Spleen (tissue), 13 donors: ENCODE measurements at places on chromosomes 2 and 18.

GRCh38 chr2:204530464-204530805 lies 14.8 kb upstream of the PARD3B start:
- H3K4me3 ChIP-seq: no peak overlapping the region
- H3K27ac ChIP-seq: no peak overlapping the region
- no peaks in the 10 kb centered on the region for H3K36me3 ChIP-seq
- DNase-seq: no peak
- H3K27me3 ChIP-seq: no peaks in the 10 kb centered on the region

GRCh38 chr2:109337221-109337620 lies 208.2 kb downstream of the SH3RF3 start:
- no peak overlapping the region for H3K4me3 ChIP-seq
- no peaks in the 10 kb centered on the region for H3K27me3 ChIP-seq
- no peak for DNase-seq
- peaks cover 7% of the 10 kb centered on the region for H3K4me1 ChIP-seq
- no peak overlapping the region for H3K27ac ChIP-seq

DNA sequence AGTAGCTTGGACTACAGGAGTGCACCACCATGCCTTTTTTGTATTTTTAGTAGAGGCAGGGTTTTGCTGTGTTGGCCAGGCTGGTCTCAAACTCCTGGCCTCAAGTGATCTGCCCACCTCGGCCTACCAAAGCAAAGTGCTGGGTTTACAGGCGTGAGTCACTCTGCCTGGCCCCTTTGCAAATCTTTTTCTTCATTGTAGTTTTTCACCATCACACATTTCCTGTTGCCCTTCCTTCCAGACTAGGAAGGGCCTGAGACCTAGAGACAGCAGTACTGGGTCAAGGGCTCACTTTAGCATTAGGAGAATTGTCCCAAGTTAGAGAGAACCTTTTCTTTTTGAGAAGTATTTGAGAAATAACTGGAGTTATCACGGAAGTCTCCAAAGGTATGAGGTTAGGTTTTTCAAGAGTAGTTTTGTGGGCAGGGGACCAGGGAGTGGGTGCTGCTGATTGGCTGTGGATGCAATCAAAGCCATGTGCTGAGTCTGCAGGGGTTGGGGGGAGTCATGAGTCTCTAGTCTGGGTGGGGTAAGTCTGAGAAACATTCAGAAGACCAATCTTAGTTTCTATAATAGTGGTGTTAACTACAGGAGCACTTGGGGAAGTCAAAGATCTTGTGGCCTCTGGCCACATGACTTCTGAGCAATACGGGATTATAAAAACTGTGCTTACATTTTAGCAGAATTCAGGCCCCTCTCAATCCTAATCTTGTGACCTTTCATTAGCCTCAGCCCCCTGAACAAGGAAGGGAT lies 23.7 kb downstream of the B3GNT2 start:
- H3K4me3 ChIP-seq: no peak overlapping the region
- no peak overlapping the region for H3K27ac ChIP-seq
- H3K36me3 ChIP-seq: peaks cover 16% of the 10 kb centered on the region

DNA sequence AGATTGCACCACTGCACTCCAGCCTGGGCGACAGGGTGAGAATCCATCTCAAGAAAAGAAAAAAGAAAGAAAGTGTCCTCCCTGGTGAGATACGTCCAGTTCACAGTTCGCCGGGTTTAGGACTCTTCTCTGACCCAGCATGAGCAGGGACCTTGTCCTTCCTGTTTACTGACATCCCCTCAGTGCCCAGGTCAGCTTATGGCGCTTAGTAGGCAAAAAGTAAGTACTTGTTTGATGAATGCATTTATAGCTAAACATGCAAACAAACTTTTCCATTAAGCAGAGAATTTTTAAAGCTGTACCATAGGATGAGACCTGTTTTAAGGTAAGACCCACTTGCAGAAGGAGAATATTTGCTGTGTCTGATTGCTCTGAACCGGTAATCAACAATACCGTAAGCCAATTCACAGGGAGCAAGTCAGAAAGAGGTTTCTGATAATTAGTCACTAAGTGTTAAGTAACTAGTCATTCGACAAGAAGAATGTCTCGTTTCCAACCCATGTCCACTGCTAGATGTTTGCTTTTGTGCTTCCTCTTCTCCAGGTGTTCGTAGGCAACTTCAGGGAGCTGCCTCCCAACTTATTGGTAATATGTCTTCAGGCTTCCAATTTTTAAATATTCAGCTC lies 40.0 kb downstream of the MOGAT1 start:
- H3K4me1 ChIP-seq: peaks cover 12% of the 10 kb centered on the region
- peaks cover 8% of the 10 kb centered on the region for H3K27me3 ChIP-seq
- no peak overlapping the region for H3K4me3 ChIP-seq
- DNase-seq: no peak
- H3K27ac ChIP-seq: no peak overlapping the region

- H3K27ac ChIP-seq: no peak overlapping the region
- no peak for DNase-seq
- H3K4me1 ChIP-seq: no peaks in the 10 kb centered on the region
- H3K4me3 ChIP-seq: no peak overlapping the region
These were observed 34.8 kb downstream of the TIMM21 start for GRCh38 chr18:74183130-74183529.

DNA sequence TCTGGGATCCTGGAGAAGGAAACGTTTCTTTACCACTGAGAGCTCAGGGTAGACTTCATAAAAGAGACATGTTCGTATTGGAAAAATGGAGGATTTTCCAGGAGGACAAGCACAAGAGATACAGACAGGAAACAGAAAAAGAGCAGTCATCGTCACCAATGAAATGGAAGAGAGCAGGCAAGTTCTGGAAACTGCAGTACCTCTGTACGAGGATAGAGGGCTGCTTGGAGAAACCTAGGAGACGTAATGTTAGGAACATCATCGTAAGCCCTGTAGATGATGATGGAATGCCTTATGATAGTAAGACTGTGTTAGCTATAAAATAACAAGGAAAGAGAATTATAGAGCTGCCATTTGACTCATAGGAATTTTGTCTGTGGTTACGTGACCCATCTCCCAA lies 121.1 kb upstream of the KLHL14 start:
- DNase-seq: no peak
- no peaks in the 10 kb centered on the region for H3K36me3 ChIP-seq
- no peaks in the 10 kb centered on the region for H3K27me3 ChIP-seq
- peaks cover 5% of the 10 kb centered on the region for H3K4me1 ChIP-seq

- no peak overlapping the region for H3K4me3 ChIP-seq
- no peaks in the 10 kb centered on the region for H3K36me3 ChIP-seq
- DNase-seq: no peak
- no peak overlapping the region for H3K27ac ChIP-seq
- H3K27me3 ChIP-seq: no peaks in the 10 kb centered on the region
These were observed 777.5 kb upstream of the ID2 start for GRCh38 chr2:7904319-7904718.

DNA sequence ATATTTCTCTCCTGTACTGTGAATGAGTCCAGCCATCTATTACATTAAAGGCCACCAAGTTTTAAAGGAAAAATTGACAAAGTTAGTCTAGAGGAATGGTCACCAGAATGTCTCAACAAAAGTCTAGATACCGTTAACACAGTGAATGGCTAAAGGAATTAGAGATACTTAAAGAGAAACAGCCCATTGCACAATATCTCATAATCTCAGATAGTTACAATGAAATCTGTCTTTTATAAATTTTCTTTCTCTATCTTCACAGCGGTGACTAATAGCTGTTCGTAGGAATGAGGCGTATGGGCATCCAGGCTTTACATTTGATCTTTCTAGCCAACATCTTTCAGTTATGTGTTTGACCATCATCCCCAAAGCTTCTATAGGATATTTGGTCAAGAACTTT lies 30.6 kb downstream of the R3HDM1 start:
- H3K36me3 ChIP-seq: no peaks in the 10 kb centered on the region
- no peak overlapping the region for H3K27ac ChIP-seq
- no peak for DNase-seq
- H3K4me1 ChIP-seq: no peaks in the 10 kb centered on the region
- no peaks in the 10 kb centered on the region for H3K27me3 ChIP-seq
- no peak overlapping the region for H3K4me3 ChIP-seq

GRCh38 chr2:171924170-171924942 lies 2.1 kb downstream of the HAT1 start:
- peaks cover 43% of the 10 kb centered on the region for H3K36me3 ChIP-seq
- no peak overlapping the region for H3K27ac ChIP-seq
- H3K4me1 ChIP-seq: peaks cover 23% of the 10 kb centered on the region
- DNase-seq: no peak

DNA sequence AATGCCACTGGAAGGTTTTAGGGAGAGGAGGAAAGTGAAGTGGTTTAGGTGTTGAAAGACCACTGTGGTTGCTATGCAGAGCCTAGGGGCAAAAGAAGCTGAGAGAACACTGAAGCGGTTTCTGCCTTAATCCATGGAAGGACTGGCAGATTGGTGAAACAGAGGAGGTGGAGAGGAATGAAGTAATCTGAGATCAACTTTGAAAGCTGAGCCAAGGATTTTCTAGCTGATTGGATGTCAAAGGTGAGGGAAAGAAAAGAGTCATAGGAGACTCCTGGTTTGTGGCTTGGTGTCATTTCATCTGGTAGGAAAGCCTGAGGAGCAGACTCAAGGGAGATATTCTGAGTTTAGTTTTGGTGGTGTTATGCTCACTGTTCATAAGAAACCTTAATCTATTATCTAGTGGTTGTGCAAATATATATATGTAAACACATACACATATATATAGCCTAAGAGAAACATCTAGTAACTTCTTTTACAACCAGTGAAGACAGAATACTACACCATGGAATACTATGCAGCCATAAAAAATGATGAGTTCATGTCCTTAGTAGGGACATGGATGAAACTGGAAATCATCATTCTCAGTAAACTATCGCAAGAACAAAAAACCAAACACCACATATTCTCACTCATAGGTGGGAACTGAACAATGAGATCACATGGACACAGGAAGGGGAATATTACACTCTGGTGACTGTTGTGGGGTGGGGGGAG lies 134.1 kb upstream of the CREB1 start:
- no peak overlapping the region for H3K4me3 ChIP-seq
- no peak for DNase-seq
- no peak overlapping the region for H3K27ac ChIP-seq
- no peaks in the 10 kb centered on the region for H3K36me3 ChIP-seq

GRCh38 chr2:27652341-27652740 lies 11.1 kb downstream of the SUPT7L start:
- DNase-seq: no peak
- H3K27ac ChIP-seq: no peak overlapping the region
- H3K27me3 ChIP-seq: no peaks in the 10 kb centered on the region
- H3K4me3 ChIP-seq: no peak overlapping the region

DNA sequence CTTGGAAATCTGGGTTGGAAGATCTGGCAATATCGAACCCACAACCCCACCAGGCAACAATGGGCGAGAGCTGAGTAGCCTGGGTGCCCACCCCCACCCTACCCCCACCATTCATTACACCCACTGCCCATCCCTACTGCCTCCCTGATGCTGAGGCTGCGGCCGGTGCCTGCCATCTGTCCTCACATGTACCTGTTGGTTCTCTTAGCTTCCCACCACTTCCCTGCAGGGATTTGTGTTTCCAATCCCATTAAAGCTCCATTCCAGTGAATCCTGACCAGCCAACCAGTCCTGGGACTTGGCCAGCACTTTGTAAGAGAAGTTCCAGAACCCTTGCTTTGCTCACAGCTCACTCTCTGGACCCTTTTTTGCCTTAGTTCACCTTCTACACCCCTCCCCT lies 163.0 kb upstream of the SH3BP4 start:
- H3K4me3 ChIP-seq: no peak overlapping the region
- no peaks in the 10 kb centered on the region for H3K4me1 ChIP-seq
- H3K27ac ChIP-seq: no peak overlapping the region
- H3K36me3 ChIP-seq: no peaks in the 10 kb centered on the region
- no peaks in the 10 kb centered on the region for H3K27me3 ChIP-seq

DNA sequence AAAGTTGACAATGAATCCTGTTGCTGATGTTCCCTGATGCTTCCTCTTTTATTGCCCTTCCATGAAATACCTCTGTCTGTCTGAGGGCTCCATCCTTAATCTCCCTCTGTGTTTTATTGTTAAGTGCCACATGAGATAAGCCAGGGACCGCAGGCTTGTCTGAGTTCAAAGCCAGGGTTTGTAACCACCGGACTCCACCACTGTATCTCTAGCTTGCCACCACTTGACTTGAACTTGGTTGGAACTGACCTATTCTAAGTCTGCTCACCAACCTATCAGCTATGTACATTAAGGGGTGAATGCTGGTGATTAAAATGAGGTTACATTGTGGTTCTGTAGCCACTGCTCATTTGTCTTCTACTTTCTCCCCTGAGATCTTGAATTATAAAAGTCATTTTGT lies 328.5 kb upstream of the ZEB2 start:
- no peaks in the 10 kb centered on the region for H3K27me3 ChIP-seq
- no peaks in the 10 kb centered on the region for H3K36me3 ChIP-seq
- no peaks in the 10 kb centered on the region for H3K4me1 ChIP-seq
- H3K27ac ChIP-seq: no peak overlapping the region

- no peaks in the 10 kb centered on the region for H3K27me3 ChIP-seq
- H3K4me1 ChIP-seq: no peaks in the 10 kb centered on the region
- no peak overlapping the region for H3K4me3 ChIP-seq
- DNase-seq: no peak
- H3K27ac ChIP-seq: no peak overlapping the region
- H3K36me3 ChIP-seq: peaks cover 5% of the 10 kb centered on the region
These were observed 16.4 kb upstream of the FBLN7 start for GRCh38 chr2:112121682-112122254.

- no peak overlapping the region for H3K27ac ChIP-seq
- H3K4me1 ChIP-seq: peaks cover 7% of the 10 kb centered on the region
- H3K4me3 ChIP-seq: no peak overlapping the region
These were observed 69.8 kb downstream of the MAP3K20 start for GRCh38 chr2:173145454-173145853.

GRCh38 chr2:37649518-37649917 lies 21.9 kb downstream of the CDC42EP3 start:
- peaks cover 91% of the 10 kb centered on the region for H3K4me1 ChIP-seq
- H3K36me3 ChIP-seq: no peaks in the 10 kb centered on the region
- peak overlapping the region; percentile 81 for H3K27ac ChIP-seq
- H3K27me3 ChIP-seq: no peaks in the 10 kb centered on the region
- no peak overlapping the region for H3K4me3 ChIP-seq
- no peak for DNase-seq

- no peak overlapping the region for H3K4me3 ChIP-seq
- H3K4me1 ChIP-seq: no peaks in the 10 kb centered on the region
- H3K27ac ChIP-seq: no peak overlapping the region
- H3K27me3 ChIP-seq: no peaks in the 10 kb centered on the region
- no peak for DNase-seq
These were observed 298.8 kb downstream of the ZNF407 start for GRCh38 chr18:74896390-74896991.

GRCh38 chr2:185787227-185788145 lies 48.9 kb downstream of the FSIP2 start:
- DNase-seq: no peak
- H3K4me1 ChIP-seq: no peaks in the 10 kb centered on the region
- H3K4me3 ChIP-seq: no peak overlapping the region
- no peak overlapping the region for H3K27ac ChIP-seq
- no peaks in the 10 kb centered on the region for H3K27me3 ChIP-seq

GRCh38 chr2:232038251-232038880 lies 76.9 kb downstream of the DIS3L2 start:
- H3K4me3 ChIP-seq: no peak overlapping the region
- DNase-seq: no peak
- H3K27me3 ChIP-seq: no peaks in the 10 kb centered on the region
- H3K36me3 ChIP-seq: peaks cover 11% of the 10 kb centered on the region
- H3K27ac ChIP-seq: no peak overlapping the region

- H3K36me3 ChIP-seq: no peaks in the 10 kb centered on the region
- no peak for DNase-seq
- no peaks in the 10 kb centered on the region for H3K4me1 ChIP-seq
- H3K27me3 ChIP-seq: no peaks in the 10 kb centered on the region
These were observed 110.2 kb downstream of the CTAGE1 start for GRCh38 chr18:22307528-22307927.

- peaks cover 24% of the 10 kb centered on the region for H3K36me3 ChIP-seq
- DNase-seq: no peak
- no peaks in the 10 kb centered on the region for H3K27me3 ChIP-seq
- H3K4me3 ChIP-seq: no peak overlapping the region
- peak overlapping the region; percentile 19 for H3K27ac ChIP-seq
- H3K4me1 ChIP-seq: no peaks in the 10 kb centered on the region
These were observed 266.8 kb downstream of the ALPK2 start for GRCh38 chr18:58362027-58362575.
